Fibroblast of pulmonary artery (primary cell): ENCODE measurements at places on chromosomes 4 and X.

- DNase-seq, result no peak
These were observed 13.4 kb upstream of the PBDC1 start for GRCh38 chrX:76159453-76159852.

DNA sequence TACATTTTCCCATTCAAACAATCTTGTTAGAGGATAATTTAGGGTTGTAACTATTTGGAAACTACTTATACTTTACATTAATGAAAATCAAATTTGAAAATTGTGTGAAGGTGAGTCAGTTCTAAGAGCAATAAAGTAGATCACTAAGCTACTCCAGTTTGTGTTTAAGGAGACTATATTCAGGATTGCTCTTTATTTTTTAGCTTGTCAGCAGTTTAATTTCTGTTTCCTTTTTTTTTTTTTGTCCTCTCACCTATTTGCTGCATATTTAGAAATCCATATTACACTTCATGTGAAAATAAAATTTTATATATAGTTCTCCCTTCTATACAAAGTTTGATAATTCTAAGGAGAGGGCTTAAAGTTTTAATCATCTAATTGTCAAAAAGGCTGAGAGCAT is 691.8 kb downstream of the ADGRL3 start:
- DNase-seq, result no peak

DNA sequence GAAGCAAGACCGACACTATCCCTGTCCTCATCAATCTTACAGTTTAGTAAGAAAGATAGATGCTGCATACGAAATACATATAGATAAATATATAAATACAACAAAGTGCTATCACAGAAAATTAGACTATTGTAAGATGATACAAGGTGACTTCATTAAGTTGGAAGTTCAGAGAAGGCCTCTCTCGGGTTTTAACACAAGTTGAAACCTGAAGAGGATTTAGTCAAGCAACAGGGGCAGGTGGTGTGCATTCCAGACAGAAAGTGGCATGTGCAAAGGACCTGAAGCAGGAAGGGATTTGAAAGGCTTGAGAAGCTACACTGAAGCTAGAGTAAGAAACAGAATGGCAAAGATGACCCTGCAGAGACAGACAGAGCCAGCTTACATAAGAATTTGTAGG is 36.5 kb downstream of the USP46 start:
- no peak for DNase-seq

DNA sequence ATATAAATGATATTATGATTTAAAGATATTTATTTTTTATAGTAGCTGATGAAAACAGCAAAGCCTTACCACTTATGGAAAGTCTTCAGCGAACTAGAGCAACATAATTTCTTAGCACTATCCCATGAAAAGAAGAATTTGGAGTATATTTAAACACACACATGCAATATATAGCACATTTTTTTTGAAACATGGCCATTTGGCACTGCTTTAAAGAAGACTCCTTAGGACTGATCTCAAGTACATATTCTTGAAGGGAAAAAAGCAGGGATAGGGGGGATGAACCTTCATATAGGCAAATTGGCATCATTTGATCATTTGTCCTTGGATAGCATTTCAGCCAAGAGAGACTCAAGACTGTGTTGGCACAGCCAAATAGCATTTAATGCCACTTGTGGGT is 193.3 kb downstream of the ANKRD50 start:
- DNase-seq, result no peak

DNA sequence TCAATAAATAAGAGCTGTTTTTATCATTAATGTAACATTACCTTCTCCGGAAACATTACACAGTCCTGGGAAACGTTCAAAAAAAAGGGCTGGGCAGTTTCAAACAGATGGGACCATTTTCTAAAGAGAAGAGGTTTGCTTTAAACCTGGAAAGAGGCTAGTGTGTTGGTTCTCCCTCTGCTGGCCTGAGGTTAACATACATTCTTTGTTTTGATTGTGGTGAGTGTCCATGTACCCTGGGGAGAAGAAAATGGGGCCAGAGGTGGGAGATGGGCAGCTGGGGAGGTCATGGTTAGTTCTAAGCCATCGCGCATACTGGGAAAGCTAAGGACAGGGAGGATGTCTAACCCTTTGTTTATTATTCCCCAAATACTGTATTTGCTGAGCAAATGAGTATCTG is 194.7 kb downstream of the CPEB2 start:
- DNase-seq, result peak; percentile 64

DNA sequence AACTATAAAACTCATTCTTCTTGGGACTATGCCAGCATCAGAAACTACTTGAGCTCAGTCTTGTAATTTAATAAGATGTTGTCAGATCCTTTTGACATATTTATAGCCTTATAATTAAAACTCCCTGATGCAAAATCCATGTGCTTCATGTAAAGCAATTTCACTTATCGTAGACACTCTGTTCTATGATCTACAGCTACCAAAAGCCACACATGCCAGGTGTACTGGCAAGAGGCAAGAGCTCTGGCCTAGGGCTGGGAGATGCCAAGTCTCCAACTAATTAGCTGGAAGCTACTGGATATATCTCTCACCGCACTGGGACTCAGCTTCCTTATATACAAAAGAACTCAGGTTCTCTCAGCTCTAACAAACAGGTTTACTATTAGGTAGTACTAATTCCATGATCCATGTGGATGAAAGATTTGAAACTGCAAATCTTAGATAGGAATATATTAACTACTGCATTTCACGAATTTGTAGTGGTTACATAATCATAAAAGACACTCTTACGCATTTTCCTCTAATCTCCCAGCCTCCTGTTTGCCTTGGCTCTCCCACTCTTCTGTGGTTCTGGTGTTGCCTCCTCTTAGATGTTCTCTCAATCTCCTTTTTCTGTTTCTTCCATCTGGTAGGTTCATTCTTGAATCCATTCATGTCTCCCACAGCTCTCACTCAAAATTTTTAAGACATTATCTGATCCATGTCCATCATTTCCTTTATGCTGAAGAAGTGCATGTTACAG is 103.0 kb downstream of the HHIP start:
- DNase-seq, result peak; percentile 44

DNA sequence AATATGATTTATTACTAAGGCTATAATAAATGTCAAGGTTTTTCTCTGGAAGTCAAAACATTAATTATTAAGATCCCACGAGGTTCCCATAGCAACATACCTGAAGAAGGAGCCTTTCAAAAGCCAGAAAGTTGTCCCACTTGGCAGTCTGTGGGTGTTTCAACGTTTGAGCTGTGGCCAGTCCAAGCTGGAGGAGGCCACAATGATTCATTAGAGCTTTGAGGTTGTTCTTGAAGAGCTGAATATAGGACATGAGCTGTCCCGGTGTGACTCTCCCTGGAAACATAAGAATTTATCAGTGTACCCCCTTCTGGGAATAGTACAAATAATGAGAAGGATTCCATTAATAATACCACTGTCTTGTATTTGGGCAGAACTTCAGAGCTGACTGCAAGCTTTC is 92.1 kb downstream of the SCFD2 start:
- peak; percentile 14 for DNase-seq

DNA sequence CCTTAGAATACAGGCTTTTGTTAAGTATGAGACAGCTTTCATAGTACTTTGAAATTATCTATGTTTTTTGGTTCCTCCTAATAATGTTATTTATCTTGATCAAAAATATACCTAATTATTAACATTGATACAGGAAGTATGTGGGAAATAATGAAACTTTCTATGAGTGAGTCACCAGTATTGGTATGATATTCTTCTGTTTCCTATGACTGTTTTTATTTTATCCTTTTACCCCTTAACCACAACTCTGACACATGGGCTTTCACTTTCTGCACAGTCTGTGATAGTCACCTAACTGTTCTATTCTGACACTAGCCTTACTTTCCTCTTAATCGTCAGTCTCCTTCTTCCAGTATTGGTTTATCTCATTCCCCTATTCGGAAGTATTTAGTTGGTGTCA is 4.7 kb downstream of the THAP9 start:
- DNase-seq, result peak; percentile 33

DNA sequence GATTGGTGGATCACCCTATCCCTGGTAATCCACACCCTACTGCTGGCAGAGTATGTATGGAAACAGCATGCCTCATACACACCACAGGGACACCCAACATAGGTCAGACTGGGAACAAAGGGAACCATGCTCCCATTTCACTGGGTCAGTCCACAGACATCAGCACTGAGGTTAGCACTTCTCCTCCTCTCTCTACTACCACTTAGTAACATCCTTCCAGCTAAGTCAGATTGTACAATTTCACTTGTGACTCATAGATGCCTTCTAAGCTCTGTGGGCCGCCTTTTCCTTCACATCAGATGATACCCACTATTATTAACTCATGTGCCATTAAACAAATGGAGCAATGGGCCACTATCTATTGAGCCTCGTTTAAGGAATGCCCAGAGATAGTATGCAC is 15.5 kb upstream of the ZXDA start:
- DNase-seq, result no peak

DNA sequence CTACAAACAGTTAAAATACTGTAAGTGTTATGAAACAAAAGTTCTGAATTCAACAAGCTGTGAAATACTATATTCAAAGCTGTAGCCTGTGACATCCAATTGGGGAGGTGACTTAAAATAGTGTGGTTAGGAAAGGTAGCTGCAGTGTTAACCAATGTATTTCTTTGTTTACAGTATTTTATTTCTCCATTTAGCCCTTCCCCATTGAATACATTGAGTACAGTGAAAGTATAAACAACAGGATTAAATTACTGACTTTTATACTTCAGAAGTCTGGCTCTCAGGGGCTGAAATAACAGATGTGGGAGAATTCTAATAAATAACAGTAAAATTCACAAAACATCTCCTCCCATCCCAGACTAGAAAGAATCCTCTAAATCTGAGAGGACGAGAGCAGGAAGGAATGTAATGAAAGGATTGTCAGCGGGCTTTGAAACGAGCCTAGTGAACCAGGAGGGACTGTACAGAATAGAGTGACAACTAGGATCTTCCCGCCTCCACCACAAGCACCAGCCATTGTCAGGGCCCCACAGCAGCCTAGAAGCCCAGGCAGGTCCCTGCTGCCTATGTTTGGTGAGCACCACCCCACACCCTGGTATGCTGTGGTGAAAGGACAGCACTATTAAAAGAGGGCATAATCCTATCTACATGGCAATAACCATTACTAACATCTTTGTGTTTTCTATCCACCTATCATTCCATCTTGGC is 73.7 kb downstream of the SPCS3 start:
- DNase-seq, result no peak

GRCh38 chr4:139704915-139705485 is 39.4 kb downstream of the MGST2 start:
- no peak for DNase-seq

- no peak for DNase-seq
These were observed 86.0 kb downstream of the MID1IP1 start for GRCh38 chrX:38887222-38887621.

DNA sequence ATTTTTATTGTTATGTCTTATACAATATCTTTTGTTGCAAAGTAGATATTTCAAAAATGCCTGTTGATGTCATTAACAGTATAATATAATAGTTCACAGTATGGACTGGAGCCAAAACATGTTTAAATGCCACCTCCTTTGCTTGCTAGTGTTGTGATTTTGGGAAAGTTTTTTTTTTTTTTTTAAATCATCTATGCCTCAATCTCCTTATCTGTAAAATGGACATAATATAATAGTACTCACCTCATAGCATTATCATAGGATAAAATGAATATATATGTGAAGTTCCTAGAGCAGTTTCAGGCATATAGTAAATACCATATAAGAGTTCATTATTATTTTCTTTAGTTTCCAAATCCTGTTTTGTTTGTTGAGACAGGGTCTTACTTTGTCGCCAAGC is 18.3 kb upstream of the MRPL1 start:
- no peak for DNase-seq

- DNase-seq, result no peak
These were observed 424.3 kb downstream of the GRXCR1 start for GRCh38 chr4:43316813-43317212.

DNA sequence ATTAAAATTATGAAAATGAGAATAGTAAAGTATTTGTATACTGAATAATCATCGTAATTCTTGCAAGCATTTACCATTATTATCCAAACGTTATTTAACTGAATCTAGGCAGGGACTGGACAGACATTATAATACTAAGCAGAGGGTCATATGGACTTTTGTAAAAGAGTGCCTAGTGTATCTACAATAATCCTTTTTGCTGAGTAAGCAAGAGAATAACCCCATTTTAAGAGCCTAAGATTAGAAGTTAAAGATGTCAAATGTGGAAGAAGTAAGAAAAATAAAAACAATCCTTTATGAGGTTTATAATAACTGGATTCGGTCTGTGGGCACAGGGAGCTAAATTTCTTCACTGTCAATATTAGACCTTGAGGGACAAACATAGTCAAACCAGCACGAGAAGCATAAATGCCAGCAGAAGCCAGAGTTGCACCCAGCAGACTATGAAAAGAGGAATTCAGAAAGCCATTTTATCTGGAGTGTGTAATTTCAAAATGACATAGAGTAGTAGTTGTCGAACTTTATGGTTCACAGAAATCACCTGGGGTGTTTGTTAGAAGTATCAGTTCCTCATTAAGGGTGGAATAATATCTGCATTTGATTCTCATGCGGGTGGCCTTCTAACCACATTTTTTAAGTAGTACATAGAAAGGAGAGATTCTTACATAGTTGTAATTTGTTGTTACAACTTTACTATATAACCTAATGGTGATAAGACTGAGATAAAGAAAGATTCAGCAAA is 39.7 kb upstream of the DCLK2 start:
- DNase-seq, result no peak

GRCh38 chr4:113106108-113106507 is 56.7 kb downstream of the ANK2 start:
- DNase-seq, result peak; percentile 68

DNA sequence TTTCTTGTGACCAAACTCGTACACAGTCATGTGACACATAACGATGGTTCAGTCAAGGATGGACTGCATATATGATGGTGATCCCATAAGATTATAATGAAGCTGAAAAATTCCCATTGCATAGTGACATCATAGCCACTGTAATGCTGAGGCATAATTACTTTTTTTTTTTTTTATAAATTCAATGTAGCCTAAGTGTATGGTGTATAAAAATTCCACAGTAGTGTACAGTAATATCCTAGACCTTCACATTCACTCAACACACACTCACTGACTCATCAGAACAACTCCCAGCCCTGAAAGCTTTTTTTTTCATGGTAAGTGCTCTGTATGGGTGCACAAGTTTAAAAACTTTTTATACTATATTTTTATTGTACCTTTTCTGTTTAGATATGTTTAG is 105.0 kb downstream of the AREG start:
- DNase-seq, result peak; percentile 39

DNA sequence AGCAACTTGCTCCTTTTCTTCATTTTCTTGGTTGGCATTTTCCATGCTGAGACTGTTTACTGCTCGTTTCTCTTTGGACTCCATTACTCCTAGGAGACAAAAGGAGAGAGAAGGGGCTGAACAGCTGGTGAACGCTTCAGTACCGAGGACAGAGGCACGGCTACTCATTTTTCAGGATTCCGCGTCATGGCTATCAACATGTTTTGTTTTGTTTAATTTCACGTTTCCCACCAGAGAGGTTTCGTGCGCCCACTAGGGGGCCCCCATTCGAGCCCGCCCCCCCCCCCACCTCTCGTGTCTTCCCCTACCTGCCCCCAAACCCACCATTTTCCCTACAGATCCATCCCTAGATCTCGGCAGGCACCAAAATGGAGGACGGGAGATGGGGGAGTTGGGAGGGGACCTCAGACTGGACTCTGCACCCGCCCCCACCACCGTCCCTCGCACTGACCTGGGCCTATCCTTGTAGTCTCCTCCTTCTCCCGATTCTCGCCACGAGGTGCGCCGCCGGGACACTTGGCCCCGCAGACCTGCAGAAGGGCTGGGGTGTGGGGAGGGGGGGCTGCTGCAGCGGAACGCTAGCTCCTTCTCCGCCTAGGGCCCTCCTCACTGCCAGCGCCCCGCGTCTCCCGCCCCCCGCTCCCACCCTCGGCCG is 653 bp downstream of the BEX1 start:
- DNase-seq, result peak; percentile 55
